Mucosa of descending colon (tissue), 3 donors: ENCODE measurements at places on chromosomes 16 and 17. TPM values are rescaled to one million over a fixed set of nuclear protein-coding genes. Genes with fewer than 3 reads are reported as not detected.

GRCh38 chr16:83599789-83600462 lies 207.9 kb upstream of the HSBP1 start:
- no peak for DNase-seq

DNA sequence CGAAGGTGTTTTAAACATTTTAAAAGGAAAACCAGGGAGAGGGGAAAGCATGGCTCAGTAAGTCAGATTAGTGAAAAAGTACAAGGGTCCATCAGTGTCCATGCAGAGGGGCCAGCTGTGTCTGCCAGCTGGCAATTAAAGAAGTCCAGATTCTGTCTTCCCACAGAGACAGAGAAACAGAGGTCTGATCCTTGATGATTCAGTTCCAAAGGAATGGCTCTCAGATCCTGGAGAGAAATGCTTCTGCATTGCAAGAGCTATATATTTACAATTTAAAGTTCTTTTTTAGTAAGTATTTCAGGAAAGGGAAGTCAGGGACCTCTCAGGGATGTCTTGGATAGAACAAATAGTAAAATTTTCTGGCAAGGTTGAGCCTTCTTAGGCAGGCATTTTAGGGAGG lies 56.2 kb downstream of the HSD17B2 start:
- DNase-seq: no peak

- DNase-seq: no peak
Observed at GRCh38 chr17:40551879-40552768, 13.1 kb downstream of the CCR7 start.

DNA sequence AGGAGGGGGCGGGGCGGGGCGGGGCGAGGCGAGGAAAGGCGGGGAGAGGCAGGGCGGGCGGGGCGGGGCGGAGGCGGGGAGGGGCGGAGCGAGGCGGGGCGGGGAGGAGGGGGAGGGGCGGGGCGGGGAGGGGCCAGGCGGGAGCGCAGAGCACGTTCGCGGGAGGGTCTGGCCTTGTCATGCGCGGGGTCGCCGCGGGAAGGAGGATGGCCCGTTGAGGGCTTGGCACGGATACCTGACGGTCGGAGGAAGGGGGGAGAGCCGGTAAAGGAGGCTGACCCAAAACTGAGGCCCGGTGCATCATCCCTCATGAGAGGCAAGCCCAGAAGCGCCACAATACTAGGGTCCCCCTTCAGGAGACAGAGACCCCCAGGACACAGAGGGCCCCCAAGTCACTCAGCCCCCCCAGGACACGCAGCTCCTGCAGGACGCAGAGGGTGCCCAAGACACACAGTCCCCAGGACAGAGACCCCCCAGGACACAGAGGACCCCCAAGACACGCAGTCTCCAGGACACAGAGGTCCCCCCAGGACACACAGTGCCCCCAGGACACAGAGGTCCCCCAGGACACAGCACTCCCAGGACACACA lies 593 bp upstream of the WDR45B start:
- peak; percentile 62 for DNase-seq

DNA sequence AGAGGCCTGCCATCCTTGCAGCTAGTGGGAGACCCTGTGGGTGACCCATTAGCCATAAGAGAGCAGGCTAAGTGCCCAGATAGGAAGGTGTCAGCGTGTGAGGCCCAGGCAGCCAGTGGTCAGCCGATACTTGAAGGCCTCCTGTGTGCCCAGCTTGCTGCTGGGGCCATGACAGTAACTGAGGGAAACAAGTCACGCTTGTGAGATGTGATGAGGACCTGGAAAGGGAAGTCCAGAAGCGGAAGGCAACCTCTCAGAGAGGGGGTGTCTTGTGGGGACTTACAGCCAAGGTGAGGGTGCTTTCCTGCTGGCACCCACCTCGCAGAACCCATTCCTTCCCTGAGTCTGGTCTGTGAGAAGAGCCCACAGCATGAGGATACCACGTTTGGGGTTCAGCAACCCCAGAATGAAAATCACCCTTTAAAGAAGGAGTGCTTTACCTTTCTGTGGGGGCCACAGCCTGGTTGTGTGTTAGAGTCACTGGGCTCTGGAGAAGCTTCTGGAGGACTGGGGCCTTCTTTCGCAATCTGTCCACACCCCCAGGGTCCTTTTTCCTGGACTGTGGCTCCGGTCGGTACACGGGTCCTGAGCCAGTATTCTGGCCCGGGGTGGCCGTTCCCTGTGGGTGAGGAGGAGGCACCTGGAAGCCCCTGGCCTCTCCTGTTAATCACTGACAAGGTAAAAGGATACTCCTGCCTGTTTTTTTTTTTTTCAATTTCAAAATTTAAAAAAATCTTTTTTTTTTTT lies 53.9 kb downstream of the PLCG2 start:
- DNase-seq: no peak

- DNase-seq: peak; percentile 95
Observed at GRCh38 chr17:28698253-28698941, 13.3 kb downstream of the PROCA1 start.

The NXPH3 gene
- 0.93 TPM for total RNA-seq

- DNase-seq: no peak
Observed at GRCh38 chr16:16184594-16184993, 38.7 kb downstream of the ABCC6 start.

DNA sequence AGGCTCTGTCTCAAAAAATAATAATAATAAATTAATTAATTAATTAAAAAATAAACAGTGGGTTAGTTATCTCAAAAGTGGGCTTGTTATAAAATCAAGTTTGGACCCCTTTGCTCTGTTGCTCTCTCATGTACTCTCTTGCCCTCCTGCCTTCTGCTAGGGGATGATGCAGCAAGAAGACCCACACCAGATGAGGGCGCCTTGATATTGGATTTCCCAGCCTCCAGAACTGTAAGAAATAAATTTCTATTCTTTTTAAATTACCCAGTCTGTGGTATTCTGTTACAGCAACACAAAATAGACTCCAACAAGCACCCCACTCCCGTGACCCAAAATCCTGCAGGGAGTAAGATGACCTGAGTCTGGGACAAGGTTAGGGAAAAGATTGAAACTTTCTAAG lies 2.1 kb upstream of the ZNF652 start:
- DNase-seq: no peak

DNA sequence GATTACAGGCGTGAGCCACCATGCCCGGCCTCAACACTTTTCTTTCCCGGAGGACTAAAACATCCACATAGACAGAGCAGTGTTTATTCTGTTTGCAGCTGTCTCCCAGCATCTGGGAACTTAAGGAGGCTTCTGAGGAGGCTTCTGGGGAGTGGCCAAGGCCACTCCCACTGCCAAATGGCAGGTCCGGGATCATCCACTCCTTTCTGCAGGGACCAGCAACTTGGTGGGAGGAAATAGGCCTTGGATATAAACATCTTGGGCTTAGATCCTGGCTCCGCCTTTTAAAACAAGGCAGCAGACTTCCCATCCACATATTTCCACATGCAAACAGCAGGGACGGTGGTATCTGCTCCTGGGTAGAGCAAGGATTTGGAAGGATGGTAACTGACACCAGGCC lies 14.1 kb upstream of the SPATA32 start:
- DNase-seq: peak; percentile 38

GRCh38 chr17:68085771-68086381 lies 50.3 kb downstream of the KPNA2 start:
- DNase-seq: no peak

The KRTAP9-8 gene
- total RNA-seq: not detected

The KRT24 gene
- total RNA-seq: 2.0 TPM

The MT3 gene
- total RNA-seq: not detected

DNA sequence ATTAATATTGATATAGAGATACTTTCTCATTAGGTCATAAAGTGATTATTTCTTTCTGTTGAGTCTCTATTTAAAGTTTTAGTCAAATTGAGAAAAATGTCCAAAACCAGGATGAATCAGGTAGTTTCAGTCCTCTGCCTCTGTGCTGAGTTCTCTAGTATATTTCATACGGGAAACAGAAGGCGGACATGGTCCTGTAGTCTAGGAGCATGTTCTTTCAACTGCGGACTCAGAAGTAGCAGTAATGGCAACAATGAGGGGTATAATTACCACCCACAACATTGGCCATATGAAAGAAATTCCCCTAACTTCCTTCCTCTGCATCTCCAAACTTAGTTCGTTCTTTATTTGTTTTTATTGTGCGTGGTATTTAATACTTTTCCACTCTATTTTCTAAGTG lies 50.1 kb downstream of the TBX4 start:
- no peak for DNase-seq

DNA sequence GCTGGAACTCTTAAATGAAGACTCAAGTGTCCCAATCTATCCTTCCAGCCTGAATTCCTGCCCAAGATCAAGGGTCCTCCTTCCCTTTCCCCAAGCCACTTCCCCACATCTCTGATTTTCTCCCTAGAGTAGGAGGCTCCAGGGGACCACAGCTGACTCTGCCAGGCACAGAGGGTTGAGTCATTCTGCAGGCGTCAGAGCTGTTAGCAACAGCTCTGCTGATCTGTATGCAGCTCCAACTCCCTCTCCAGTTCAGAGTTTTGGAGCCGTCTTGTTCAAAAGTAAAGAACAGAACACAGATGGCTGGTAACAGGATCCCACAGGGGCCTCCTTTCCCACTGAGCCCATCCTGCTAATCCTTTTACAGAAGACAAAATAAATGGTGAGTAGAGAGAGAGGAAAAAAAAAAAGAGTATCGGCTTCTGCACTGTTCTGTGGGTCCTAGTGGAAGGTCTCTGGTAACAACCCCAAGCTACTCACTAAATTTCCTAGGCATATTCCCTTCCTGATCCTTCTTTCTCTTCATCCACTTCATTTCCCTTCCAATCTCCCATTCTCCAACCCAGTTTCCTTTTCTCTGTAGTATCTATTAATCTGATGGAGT lies 13.4 kb upstream of the TAOK1 start:
- no peak for DNase-seq

The SCGB1C2 gene
- not detected for total RNA-seq

DNA sequence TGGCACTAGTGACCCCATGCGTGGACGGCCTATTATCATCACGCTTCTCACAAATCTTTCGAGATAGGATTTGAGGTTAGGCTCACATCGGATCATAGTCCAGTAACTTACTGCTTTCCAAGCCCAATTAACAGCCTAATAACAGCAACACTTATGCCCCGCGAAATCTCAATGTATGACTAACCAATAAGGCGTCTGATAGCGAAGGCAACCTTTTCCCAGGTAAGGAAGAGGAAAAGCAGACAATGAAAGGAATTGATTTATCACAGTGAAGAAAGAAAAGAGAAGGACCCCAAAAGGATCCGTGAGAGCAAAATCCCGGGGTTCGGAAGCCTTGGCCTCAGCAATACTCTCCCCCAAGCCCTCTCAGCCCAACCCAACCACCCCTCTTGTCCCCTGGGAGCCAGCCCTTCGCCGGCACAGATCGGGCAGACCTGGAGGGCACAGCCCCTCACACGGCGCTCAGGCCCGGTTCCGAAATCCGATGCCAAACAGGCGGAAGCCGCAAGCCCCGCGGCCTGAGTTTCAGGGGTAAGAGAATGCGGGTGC lies 534 bp downstream of the GPATCH8 start:
- no peak for DNase-seq

GRCh38 chr17:33127706-33128105 lies 136.1 kb downstream of the SPACA3 start:
- no peak for DNase-seq

- DNase-seq: no peak
Observed at GRCh38 chr17:37174205-37174604, 201.6 kb upstream of the C17orf78 start.

DNA sequence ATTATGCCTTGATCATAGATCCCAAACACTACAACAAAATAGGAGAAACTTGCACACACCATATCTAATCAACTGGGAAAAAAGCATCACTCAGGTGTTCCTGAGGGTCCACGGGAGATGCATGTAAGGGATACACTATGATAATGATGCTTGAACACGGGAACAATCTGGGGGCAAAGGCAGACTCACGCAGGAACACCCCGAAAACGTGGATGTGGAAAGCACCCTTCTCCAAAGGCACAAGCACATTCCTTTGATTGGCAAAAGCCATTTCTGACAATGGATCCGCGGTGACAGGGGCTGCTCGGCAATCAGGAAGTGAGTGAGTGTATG lies 1.3 kb downstream of the ZNF652 start:
- DNase-seq: peak; percentile 49

GRCh38 chr17:67390006-67390645 lies 13.0 kb downstream of the PITPNC1 start:
- DNase-seq: no peak

GRCh38 chr17:76497979-76498875 lies 3.0 kb downstream of the RHBDF2 start:
- peak; percentile 82 for DNase-seq

DNA sequence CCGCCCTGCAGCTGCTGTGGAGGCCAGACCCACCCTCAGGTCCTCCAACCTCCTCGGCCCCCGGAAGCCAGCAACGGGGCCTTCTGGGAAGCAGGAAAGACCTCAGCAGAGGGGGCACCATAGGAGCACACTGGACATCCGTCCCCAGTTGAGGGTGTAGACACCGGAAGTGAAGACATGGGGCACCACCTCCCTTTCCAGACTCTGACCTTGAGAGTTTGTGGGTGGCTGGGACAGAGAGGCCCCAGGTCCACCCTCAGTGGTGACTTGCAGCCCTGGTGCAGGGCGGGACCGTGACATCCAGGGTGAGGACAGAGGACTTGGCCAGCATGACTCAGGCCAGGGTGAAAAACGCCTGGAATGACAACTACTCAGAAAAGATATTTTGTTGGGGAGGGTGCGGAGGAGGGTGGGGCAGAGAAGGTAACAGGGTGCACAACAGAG lies 19.9 kb downstream of the CEP295NL start:
- no peak for DNase-seq

- peak; percentile 43 for DNase-seq
Observed at GRCh38 chr17:74919440-74920305, 3.4 kb downstream of the USH1G start.

- DNase-seq: peak; percentile 45
Observed at GRCh38 chr17:68182940-68183551, 64.8 kb upstream of the AMZ2 start.

- DNase-seq: no peak
Observed at GRCh38 chr16:4522051-4522581, 16.5 kb downstream of the CDIP1 start.

The CSH2 gene
- not detected for total RNA-seq

The DNAAF8 gene
- 1.8 TPM for total RNA-seq

The PIRT gene
- 1.1 TPM for total RNA-seq

The GRN gene
- 500 TPM for total RNA-seq

The PTGES3L gene
- total RNA-seq: 3.8 TPM

GRCh38 chr16:83900571-83900970 lies 1.7 kb downstream of the MLYCD start:
- no peak for DNase-seq
